Adrenal gland (tissue), 19 donors: ENCODE measurements at places on chromosomes 11 and 22. TPM values are rescaled to one million over a fixed set of nuclear protein-coding genes. Genes with fewer than 3 reads are reported as not detected.

DNA sequence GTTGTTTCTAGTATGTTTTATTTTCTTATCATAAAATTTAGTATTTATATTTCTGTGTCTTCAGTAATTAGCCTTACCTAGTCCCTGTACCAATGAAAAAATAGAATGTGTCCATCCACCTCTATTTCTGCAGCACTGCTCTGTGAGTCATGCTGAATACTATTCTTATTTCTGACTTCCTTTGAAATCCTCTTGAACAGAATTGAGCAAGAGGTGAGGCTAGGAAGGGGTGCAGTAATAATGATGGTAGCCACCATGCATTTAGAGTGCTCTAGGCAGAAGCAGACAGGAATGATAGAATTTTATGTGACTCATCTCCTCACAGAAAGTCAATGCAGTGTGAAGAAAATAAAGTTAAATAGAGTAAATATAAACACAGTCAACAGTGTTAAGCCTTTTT lies 60.0 kb downstream of the OR10A6 start:
- no peaks in the 10 kb centered on the region for H3K4me1 ChIP-seq
- H3K4me3 ChIP-seq: no peak overlapping the region
- H3K36me3 ChIP-seq: no peaks in the 10 kb centered on the region
- H3K27me3 ChIP-seq: no peaks in the 10 kb centered on the region
- DNase-seq: no peak

- no peak overlapping the region for H3K4me3 ChIP-seq
- H3K27ac ChIP-seq: peak overlapping the region; percentile 43
- peaks cover 4% of the 10 kb centered on the region for H3K4me1 ChIP-seq
- DNase-seq: no peak
- H3K36me3 ChIP-seq: no peaks in the 10 kb centered on the region
Measured at GRCh38 chr11:111792955-111793500, 26.8 kb upstream of the PPP2R1B start.

DNA sequence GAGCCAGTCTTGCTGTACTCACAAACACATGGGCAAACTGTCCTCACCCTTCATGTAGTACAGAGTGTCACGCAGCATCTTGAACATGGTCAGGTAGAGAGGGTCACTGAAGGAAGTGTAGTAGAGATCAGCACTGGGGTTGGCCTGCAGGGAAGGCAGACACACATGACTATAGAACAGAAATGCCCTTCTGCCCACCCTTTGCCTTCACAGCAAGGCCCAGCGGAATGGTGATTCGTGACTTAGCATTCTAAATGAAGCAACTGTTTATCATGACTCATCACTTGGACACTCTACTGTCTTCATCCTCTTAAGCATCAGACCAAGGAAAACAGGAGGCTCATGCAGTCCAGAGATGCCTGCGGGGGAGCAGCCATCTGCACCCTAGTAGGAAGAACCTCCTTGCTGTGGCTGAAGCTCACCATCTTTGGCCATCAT lies 33.4 kb downstream of the SERPIND1 start:
- no peaks in the 10 kb centered on the region for H3K36me3 ChIP-seq
- no peak for DNase-seq
- H3K27ac ChIP-seq: no peak overlapping the region
- no peaks in the 10 kb centered on the region for H3K27me3 ChIP-seq
- H3K4me3 ChIP-seq: no peak overlapping the region

- H3K27ac ChIP-seq: no peak overlapping the region
- H3K4me1 ChIP-seq: no peaks in the 10 kb centered on the region
- no peak overlapping the region for H3K4me3 ChIP-seq
Measured at GRCh38 chr11:71238941-71239340, 13.4 kb downstream of the SHANK2 start.

Gene OR51B5
- not detected for total RNA-seq

Gene DEUP1
- not detected for total RNA-seq
